ENCODE measurements at places on chromosomes 2 and 18. TPM values are rescaled to one million over a fixed set of nuclear protein-coding genes. Genes with fewer than 3 reads are reported as not detected.

DNA sequence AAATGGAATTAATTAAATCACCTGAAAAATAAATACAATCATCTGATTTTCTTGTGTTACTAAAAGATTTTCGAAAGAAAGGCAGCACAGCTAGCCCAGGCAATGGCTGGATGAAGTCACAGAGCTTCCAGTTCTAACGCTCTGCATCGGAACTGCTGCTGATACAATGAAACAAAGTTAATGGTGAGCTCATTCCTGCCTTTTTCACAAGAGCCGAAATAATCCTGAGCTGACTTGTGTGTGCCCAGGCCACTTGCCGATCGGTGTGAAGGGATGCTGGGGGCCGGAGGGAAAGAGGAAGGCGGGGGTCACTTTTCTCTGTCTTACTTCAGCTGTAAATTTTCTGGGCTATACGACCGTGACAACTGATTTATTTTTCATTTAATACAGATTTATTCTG lies 149.5 kb downstream of the INO80D start:
- no peak for DNase-seq

- DNase-seq: no peak
These were observed 11.0 kb downstream of the CRIM1 start for GRCh38 chr2:36366491-36367120.

CHRNA1 gene
- not detected for total RNA-seq

RNF144A gene
- total RNA-seq: 1.8 TPM

SERPINB10 gene
- not detected for total RNA-seq

TMEM37 gene
- total RNA-seq: 2.3 TPM
